Activated CD8-positive, alpha-beta T cell treated with anti-CD3 and anti-CD28 coated beads, Interleukin-2, amount 10 ng/mL, durations not matched to agents 7 days and 5 days (primary cell): ENCODE measurements at places on chromosomes 4 and X. TPM values are rescaled to one million over a fixed set of nuclear protein-coding genes. Genes with fewer than 3 reads are reported as not detected.

The HSFX4 gene
- total RNA-seq = not detected

The MTNR1A gene
- total RNA-seq = not detected

The EDA2R gene
- total RNA-seq = 2.7 TPM

The RNF150 gene
- not detected for total RNA-seq

The MAML3 gene
- total RNA-seq = 4.1 TPM

GRCh38 chrX:41148553-41148952 lies 63.3 kb downstream of the USP9X start:
- no peak overlapping the region for H3K4me3 ChIP-seq
- no peak for DNase-seq
- H3K27ac ChIP-seq = no peak overlapping the region
- no peaks in the 10 kb centered on the region for H3K27me3 ChIP-seq
- H3K4me1 ChIP-seq = peaks cover 9% of the 10 kb centered on the region

GRCh38 chr4:84498935-84499623 lies at the start of gene NKX6-1:
Gene NKX6-1 (minus strand): TSS chr4:84499292. CDS start chr4:84498228, 1,064 bp downstream.
- peaks cover 83% of the 10 kb centered on the region for H3K27me3 ChIP-seq
- peak within 1 kb of the TSS; percentile 76 for H3K27ac ChIP-seq
- peaks cover 14% of the 10 kb centered on the region for H3K4me1 ChIP-seq
- H3K4me3 ChIP-seq = peak within 1 kb of the TSS; percentile 64

- no peak for DNase-seq
- H3K4me3 ChIP-seq = no peak overlapping the region
- no peak overlapping the region for H3K27ac ChIP-seq
These were observed 138.8 kb upstream of the NALF2 start for GRCh38 chrX:69365349-69365748.

- no peaks in the 10 kb centered on the region for H3K27me3 ChIP-seq
- H3K27ac ChIP-seq = no peak overlapping the region
- H3K4me1 ChIP-seq = peaks cover 6% of the 10 kb centered on the region
These were observed 108.4 kb downstream of the LINC00632 start for GRCh38 chrX:140817943-140818342.

DNA sequence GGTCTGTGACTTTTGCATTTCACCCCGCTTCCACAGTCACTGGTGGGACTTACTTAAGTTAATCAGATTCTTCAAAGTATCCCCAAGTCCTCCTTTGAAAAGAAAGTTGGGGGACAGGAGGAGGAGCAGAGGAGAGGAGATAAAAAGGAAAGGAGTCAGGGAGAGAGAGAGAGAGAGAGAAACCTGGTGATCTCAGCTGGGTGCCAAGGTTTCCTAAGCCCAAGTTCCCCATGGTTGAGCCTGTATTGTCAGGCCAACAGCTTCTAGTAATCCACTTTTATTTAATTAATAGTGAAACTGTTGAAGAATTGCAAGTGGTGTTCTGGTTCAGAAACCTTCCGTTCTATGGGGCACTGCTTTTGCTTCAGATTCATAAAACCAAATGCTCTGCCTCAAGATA lies 91.6 kb downstream of the AR start:
- H3K36me3 ChIP-seq = no peaks in the 10 kb centered on the region
- H3K27me3 ChIP-seq = no peaks in the 10 kb centered on the region
- H3K4me1 ChIP-seq = no peaks in the 10 kb centered on the region

DNA sequence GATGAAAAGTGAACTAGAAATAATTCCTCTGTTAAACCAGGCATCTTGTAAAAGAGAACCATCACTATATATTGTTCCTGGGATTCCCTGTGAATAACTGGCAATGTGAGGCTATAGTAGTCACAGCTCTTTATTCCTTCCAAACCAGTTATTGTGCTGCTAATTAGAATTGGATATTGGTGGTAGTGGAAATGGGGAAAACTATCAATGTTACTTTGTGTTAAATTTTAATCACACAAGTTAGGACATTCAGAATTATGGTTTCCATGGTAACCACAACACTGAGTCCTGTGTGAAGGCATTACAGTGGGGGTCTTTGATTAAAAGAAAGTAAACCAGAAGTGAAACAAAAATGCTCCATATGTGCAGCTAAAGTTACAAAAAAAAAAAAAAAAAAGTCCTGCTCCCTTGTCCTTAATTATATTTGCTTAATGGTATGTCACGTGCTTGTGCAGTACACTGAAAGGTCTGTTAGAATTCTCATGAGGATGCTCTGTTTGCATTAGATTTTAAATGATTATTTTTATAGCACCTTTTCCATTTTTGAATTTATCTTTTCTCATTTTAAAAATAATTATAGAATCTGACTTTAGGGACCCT lies 200.4 kb downstream of the ADGRL3 start:
- no peaks in the 10 kb centered on the region for H3K36me3 ChIP-seq
- DNase-seq = no peak
- H3K4me3 ChIP-seq = no peak overlapping the region
- H3K4me1 ChIP-seq = no peaks in the 10 kb centered on the region
- H3K27me3 ChIP-seq = no peaks in the 10 kb centered on the region
- H3K27ac ChIP-seq = no peak overlapping the region

GRCh38 chrX:68083510-68083909 lies 349.8 kb downstream of the OPHN1 start:
- no peak for DNase-seq
- no peaks in the 10 kb centered on the region for H3K36me3 ChIP-seq
- H3K4me1 ChIP-seq = no peaks in the 10 kb centered on the region
- no peaks in the 10 kb centered on the region for H3K27me3 ChIP-seq
- H3K27ac ChIP-seq = no peak overlapping the region

DNA sequence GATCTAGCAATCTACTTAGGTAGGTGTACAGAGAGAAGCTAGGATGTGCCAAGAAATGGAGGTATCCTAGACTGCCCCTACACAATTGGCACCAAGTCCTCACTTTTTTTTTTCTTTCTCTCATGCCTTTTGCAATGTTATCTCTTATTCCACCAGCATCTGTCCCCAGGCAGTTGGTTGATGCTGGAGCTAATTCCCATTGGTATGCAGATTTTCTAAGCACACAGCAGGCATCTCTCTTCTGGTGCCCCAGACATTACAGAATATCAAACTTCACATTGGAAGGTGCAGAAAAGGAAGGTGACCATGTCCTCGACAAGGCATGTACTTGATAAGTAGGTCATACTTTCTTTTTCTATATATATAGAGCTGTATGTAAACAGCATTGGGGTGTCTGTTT lies 21.6 kb downstream of the LUZP4 start:
- no peak overlapping the region for H3K27ac ChIP-seq
- H3K4me3 ChIP-seq = no peak overlapping the region
- H3K36me3 ChIP-seq = no peaks in the 10 kb centered on the region
- H3K4me1 ChIP-seq = no peaks in the 10 kb centered on the region
- no peak for DNase-seq

DNA sequence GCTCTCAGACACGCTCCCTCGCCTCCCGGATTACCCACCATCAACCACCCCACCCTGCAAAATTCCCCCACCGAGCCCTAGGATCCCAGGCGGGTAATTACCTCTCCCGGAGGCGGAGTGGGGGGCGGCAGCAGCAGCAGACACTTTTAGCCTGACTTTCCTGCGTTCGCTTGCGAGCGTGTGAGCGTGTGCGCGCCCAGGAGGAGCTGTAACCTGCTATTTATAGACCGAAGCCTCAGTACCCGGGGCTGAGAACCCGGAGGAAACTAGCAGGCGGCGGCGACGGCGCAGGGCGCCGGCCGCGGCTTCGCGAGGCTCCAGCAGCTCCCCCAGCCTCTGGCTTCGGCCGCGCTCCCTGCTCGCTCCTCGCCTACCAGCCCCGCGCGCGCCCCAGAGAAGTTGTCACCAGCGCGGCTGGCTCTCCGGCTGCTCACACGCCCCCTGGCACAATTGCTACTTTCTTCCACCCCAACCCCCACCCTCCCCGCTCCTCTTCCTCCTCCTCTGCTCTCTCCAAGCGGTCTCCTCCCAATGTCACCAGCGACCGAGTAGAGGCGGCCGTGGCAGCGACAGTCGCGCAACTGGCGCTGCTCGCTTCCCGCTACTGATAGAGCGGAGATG lies at the start of gene INPP4B:
Gene INPP4B, minus strand, starts transcription at position 194 of the 621 bp plus-strand sequence.
- DNase-seq = peak; percentile 70
- peaks cover 38% of the 10 kb centered on the region for H3K27me3 ChIP-seq
- peaks cover 17% of the 10 kb centered on the region for H3K4me1 ChIP-seq
- no peak within 1 kb of the TSS for H3K27ac ChIP-seq
- H3K4me3 ChIP-seq = peak within 1 kb of the TSS; percentile 84

GRCh38 chr4:169439244-169439643 lies 168.5 kb upstream of the SH3RF1 start:
- no peak overlapping the region for H3K27ac ChIP-seq
- DNase-seq = no peak
- peaks cover 10% of the 10 kb centered on the region for H3K36me3 ChIP-seq
- H3K4me3 ChIP-seq = no peak overlapping the region

DNA sequence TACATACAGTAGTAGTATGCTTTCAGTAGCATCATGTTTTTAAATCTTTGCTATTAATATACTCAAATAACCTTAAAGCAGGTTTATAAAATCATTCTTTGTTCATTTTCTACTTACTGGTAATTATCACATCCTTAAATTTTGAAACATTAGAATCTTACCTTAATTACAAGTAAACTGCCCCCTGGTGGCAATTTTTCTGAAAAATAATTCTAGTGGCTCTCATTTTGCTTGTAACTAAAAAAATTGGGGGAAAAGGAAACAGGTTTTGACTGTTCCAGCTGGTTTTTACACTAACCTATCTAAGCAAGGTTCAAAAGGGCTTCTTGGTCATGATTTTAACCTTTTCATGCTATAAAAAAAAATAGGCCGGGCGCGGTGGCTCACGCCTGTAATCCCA lies 18.5 kb upstream of the DCAF4L1 start:
- peak; percentile 28 for DNase-seq
- no peak overlapping the region for H3K27ac ChIP-seq
- H3K4me3 ChIP-seq = no peak overlapping the region
- no peaks in the 10 kb centered on the region for H3K27me3 ChIP-seq
- H3K36me3 ChIP-seq = peaks cover 2% of the 10 kb centered on the region

- H3K4me1 ChIP-seq = no peaks in the 10 kb centered on the region
- no peaks in the 10 kb centered on the region for H3K36me3 ChIP-seq
- DNase-seq = no peak
- no peak overlapping the region for H3K27ac ChIP-seq
- no peaks in the 10 kb centered on the region for H3K27me3 ChIP-seq
These were observed 74.0 kb downstream of the ATG4A start for GRCh38 chrX:108165383-108166111.

GRCh38 chr4:11632025-11632424 lies 203.3 kb upstream of the HS3ST1 start:
- no peaks in the 10 kb centered on the region for H3K36me3 ChIP-seq
- no peaks in the 10 kb centered on the region for H3K27me3 ChIP-seq

- H3K27ac ChIP-seq = no peak overlapping the region
- H3K4me1 ChIP-seq = peaks cover 5% of the 10 kb centered on the region
- no peak for DNase-seq
- H3K4me3 ChIP-seq = no peak overlapping the region
- peaks cover 41% of the 10 kb centered on the region for H3K27me3 ChIP-seq
- no peaks in the 10 kb centered on the region for H3K36me3 ChIP-seq
These were observed 58.1 kb downstream of the RTL5 start for GRCh38 chrX:72073633-72074032.

- H3K4me3 ChIP-seq = no peak overlapping the region
- DNase-seq = no peak
- peaks cover 3% of the 10 kb centered on the region for H3K4me1 ChIP-seq
- H3K27ac ChIP-seq = no peak overlapping the region
These were observed 64.2 kb downstream of the SHOX start for GRCh38 chrX:694800-695199.

DNA sequence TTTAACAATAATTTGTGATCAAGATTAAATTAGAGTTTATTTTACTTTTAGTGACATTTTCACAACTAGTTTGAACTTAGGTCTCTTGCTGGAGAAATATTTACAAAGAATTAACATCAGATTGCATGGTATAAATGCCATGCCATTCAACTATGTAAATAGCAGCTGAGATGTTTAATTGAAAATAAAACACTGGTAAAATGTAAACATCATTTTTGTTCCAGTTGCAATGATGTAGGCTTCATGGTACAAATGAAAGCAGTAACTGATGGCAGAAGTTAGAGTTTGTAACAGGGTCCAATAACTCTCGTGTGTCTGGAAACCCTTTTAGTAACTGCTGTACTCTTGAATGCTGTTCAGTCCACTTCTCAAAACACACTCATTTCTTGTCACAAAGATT lies 43.7 kb upstream of the HAND2 start:
- H3K36me3 ChIP-seq = no peaks in the 10 kb centered on the region
- no peak for DNase-seq
- H3K27ac ChIP-seq = no peak overlapping the region
- H3K4me1 ChIP-seq = no peaks in the 10 kb centered on the region
- H3K4me3 ChIP-seq = no peak overlapping the region

DNA sequence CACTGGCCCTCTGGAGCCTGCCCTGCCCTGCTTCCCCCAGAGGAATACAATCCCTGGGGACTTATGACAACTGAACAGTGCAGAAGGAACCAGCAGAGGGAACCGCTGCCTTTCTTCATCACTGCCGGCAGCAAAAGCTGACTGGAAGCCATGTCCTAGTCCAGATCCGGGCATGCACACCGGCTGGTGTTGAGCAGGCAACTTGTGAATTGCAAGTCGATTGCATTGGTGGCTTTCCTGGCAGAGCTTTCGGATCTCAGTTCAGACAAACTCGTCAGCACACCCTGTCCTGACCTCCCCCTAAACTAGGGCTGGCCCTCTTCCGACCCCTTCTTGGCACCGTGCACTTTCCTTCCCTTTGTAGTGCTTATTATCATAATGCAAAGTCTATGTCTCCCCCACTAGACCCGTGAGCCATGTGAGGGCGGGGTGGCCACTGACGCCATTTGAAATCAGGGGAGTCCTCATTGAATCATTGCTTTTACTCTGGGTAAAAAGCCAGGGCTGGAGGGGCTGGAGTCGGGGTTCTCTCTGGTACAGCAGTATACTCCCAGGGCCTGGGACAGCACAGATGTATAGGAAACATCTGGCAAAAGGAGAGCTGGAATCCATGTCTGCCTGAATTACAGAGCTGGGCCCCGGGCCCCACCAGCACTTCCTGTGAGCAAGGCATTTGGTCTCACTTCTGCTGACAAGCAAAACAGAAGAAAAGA lies 1.8 kb downstream of the ARHGAP4 start:
- H3K4me1 ChIP-seq = peaks cover 28% of the 10 kb centered on the region
- H3K36me3 ChIP-seq = peaks cover 42% of the 10 kb centered on the region
- H3K27ac ChIP-seq = peak overlapping the region; percentile 96
- no peaks in the 10 kb centered on the region for H3K27me3 ChIP-seq
- H3K4me3 ChIP-seq = peak overlapping the region; percentile 95
- DNase-seq = peak; percentile 52

DNA sequence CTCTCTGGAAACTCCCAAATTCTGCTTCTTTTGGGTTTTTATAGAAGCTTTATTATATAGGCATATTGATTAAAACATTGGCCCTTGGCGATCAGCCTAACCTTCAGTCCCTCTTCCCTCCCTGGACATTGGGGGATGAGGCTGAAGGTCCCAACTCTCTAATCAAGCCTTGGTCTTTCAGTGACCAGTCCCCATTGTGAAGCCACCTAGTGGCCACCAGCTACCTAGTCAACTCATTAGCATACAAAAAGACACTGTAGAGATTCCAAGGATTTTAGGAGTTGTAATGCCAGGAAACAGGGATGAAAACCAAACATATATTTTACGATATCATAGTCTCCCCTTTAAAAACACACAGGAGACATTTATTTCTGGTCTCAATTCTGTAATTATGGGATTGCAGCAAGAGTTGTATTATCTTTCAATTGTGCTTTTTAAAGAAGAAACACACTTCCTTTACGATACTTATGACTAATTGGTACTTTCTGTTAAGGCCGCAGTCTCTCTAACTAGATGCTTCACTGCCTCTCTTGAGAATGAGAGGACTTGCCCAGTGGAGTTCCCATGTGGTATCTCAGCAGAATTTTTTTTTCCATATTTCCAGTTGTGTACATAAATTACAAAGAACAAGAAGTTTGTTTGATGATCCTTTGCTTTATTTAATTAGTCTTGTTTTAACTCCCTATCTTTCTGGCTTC lies 58.2 kb downstream of the WDR17 start:
- no peak overlapping the region for H3K4me3 ChIP-seq
- H3K27me3 ChIP-seq = no peaks in the 10 kb centered on the region
- DNase-seq = no peak
- no peak overlapping the region for H3K27ac ChIP-seq
- peaks cover 3% of the 10 kb centered on the region for H3K4me1 ChIP-seq
- no peaks in the 10 kb centered on the region for H3K36me3 ChIP-seq
